Inflammatory macrophage treated with lipopolysaccharide for 1 hour (primary cell): ENCODE measurements at places on chromosomes 5 and 9.

GRCh38 chr9:132517815-132518550 is 64.4 kb upstream of the BARHL1 start:
- no peak for DNase-seq

DNA sequence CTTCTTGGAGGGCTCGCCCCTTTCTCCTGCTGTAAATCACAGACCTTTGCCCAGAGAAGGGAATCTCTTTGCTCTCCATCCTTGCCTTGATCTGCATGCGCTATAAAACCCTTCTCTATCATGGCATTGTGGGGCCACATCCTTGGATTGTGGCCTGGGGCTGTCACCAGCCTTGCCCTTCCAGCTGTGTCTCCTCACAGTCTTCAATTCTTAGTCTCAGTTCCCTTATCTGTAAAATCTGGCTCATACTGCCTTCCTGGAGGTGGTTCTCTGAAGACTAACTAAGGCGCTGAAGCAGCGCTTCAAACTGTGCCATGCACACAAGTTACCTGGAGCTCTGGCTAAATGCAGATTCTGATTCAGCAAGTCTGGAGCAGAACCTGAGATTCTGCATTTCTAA is 53.4 kb upstream of the RARS1 start:
- no peak for DNase-seq

DNA sequence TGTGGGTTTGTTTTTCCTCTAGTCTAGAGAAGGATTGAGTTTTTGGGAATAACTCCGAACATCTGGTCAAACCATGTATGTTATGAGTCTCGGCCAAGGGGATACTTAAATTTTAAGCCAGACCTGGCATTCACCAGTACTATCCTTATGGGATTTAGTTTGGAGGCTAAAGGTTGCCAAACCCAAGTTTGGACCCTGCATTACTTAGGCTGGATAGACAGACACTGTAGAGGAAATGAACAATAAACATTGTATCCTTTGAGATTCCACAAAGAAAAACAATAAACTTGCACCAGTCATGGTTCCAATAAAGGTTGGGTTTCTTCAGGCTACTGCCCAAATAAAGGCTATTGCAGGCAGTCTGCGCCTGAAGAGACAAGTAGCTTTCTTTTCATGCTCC is 296.7 kb upstream of the MEF2C start:
- no peak for DNase-seq

- DNase-seq = no peak
These were observed 35.1 kb upstream of the CCDC152 start for GRCh38 chr5:42721484-42721883.

GRCh38 chr9:120436446-120436845 is 143.5 kb downstream of the CDK5RAP2 start:
- DNase-seq = no peak

GRCh38 chr5:137398751-137399150 is 100.4 kb downstream of the SPOCK1 start:
- DNase-seq = no peak

GRCh38 chr9:7273575-7273974 is 515.8 kb downstream of the KDM4C start:
- no peak for DNase-seq

DNA sequence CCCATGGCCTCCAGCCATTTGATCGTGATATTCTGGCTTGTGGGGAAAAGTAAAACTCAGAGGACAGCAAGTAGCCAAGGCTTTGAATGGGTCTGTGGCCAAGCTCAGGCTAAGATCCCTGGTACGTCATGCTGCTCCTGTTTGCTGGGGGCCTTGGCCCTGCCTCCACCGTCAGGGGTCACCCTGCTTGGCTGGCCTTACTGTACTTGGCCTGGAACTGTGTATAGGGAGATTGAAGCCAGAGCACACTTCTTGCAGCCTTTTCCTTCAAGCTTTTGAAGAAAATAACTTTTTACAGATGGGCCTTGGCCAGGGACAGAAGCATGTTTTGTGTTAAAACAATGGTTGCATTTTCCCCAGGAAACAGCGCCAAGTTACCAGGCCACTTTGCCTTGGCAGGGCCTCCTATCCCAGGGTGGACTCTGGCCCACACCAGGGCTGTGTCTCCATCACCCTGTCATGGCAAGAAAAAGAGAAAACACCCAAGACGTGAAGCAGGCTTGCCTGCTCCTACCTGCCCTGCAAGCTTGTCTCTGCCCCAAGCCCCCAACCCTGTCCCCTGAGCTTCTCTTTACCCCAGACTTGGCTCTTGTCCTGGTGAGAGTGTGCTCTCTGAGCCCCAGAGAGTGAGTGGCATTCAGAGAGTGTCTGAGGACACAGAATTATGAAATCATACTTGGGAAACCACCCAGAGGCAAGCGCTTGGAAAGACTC is 286.9 kb downstream of the GADD45G start:
- peak; percentile 10 for DNase-seq

DNA sequence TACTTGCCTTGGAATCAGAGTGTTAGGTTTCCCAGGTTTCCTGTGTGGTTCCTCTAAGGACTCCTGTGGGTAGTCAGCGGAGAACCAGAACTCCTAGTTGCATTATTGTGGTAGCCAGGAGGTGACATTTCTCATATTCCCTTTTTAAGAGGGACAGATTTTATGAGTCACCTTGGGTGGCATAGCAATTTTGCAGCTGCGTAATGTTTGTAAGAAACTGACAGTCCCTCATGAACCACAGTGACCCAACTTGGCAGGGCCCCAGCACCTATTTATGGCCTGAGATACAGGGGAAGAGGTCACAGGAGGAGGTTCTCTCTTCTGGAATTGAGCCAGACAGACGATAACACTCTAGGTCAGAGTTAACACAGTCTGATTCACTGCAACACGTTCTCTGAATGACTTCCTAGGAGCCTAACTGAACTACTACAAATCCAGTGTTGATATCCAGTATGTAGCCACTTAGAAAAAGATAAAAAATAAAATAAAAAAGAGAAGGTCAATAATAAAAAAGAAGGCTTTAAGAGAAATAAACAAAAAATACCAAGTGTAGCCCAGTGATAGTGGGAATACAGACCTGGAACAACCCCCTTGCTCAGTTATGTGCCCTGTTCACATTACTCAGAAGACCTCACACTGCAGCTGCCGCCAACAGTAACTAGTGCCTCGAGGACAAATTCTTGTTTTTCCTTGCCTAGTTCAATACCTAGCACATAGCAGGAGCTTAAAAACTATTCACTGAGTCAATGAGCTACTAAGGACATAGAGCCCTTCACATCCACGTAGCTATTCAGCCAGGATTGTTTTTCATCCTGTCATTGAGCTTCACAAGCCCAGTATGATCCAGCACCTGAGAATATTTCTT is 50.7 kb upstream of the VLDLR start:
- DNase-seq = peak; percentile 63

- DNase-seq = no peak
These were observed 62.2 kb downstream of the RNF38 start for GRCh38 chr9:36337865-36338264.
